Pulmonary artery endothelial cell (primary cell): ENCODE measurements at places on chromosomes 2 and 18. TPM values are rescaled to one million over a fixed set of nuclear protein-coding genes. Genes with fewer than 3 reads are reported as not detected.

GRCh38 chr2:239890206-239890746 lies 134.9 kb downstream of the NDUFA10 start:
- no peak for DNase-seq

DNA sequence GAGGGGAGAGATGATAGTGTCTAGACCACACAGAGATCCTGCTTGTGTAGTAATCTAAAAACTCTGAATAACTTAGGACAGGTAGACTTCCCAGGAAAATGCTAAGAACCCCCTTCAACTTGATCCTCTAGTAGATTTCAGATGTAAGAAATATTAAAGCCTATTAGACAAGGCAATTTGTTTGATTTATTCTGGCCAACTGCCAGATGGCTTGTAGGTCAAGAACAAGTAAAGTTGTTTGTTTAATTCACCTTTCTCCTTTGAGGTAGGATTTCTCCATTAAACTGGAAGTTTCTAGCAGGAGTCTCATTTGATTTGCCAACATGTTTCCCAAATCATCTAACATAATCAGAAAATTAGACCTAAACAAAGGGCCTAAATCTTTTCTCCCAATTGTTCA lies 48.6 kb downstream of the SH3RF3 start:
- no peak for DNase-seq

GRCh38 chr2:197498937-197499593 lies 575 bp downstream of the HSPD1 start:
- DNase-seq: no peak

DNA sequence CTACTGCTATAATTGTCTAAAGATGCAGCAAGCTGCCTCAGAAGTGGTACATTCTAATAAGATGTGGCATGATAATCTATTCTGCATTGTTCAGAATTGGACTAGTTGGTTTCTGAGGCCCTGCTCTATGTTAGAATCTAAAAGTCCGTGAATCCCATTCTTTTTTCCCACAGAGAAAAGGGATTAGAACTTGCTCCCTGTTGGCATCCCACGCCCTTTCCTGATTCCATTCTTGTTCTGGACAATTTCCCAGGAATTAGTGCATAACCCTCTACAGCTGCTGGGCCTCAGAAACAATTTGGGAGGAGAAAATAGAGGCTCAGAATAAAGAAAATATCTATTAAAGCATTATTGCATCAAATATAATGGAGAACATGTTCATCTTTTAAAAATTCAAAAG lies 282.7 kb downstream of the NRXN1 start:
- no peak for DNase-seq

DNA sequence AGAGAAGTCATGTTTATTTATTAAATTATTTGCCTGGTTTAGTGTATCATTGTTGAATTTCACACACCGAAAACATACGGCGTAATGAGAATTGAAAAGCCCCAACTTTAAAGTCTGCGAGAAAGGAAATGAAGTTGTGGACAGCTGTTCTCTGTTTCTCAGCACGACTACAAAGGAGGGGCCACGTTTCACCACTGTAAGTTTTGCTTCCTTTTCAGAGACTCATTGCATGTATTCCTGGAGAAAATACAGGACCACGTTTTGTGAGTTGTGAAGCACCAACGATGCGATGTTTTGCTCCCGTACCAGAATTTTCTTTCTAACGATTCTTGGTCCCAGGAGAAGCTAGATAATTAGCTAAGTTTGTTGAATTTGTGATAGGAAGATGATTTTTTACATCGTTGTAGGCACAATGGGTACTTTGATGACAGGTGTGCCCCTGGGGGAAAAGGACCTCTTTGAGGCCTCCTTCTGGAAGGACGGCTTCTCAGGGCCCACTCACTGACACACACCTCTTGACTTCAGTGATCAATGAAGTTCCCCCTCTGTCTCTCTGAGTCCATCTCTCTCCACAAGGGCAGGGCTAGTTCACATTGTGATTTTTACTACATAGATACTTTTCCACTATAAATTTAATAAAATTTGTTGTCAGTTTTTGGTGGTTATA lies 23.7 kb upstream of the ACKR3 start:
- DNase-seq: no peak

Gene MAPK4
- not detected in 2 replicates for total RNA-seq

Gene LRRTM4
- total RNA-seq: not detected in 2 replicates
